ENCODE measurements at places on chromosomes 2 and 18.

DNA sequence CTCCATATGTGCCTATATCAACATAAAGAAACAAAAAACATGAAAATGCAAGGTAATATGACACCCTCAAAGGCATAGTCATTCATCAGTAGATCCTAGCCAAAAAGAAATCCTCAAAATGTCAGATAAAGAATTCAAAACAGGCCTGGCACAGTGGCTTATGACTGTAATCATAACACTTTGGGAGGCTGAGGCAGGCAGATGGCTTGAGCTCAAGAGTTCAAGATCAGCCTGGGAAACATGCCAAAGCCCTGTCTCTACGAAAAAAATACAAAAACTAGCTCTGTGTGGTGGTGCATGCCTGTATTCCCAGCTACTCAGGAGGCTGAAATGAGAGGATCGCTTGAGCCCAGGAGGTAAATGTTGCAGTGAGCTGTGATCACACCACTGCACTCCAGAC lies 284.6 kb upstream of the KLHL29 start:
- DNase-seq, result no peak

DNA sequence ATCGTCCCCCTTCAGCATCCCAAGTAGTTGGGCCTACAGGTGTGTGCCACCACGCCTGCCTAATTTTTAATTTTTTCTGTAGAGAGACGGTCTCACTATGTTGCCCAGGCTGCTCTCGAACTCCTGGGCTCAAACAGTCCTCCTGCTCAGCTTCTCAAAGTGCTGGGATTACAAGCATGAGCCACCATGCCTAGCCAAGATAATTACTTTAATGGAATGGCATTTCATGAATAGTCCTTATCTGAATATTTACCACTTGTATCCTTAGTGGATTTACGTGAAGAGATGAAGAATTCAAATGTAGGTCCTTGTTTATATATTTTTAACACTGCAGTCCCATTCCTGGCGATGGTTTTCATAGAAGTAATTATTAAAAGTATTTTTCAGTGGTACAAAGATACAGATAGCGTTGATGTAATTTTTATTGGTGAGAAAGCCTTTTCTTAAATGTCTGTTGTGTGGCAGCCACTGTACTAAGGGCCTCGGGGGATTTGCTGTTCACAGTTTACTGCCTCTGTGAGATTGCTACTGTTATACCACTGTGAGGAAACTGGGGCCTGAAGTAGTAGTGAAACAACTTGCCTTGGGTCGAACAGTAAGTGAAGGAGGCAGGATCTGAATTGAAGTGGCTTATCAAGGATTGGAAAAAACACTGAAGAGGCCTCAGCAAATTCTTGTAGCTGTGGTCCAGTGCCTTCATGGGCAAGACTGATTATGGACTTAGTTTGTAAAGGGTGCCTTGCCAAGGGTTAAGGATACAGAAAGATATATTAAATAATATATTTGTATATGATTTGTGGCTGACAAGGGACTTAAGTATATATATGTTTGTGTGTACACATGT lies 151.2 kb downstream of the PRPF40A start:
- DNase-seq, result no peak

GRCh38 chr2:134934641-134935040 lies 16.0 kb downstream of the CCNT2 start:
- no peak for DNase-seq

- DNase-seq, result no peak
Observed at GRCh38 chr18:59502274-59503175, 143.5 kb upstream of the LMAN1 start.

GRCh38 chr2:20327370-20327769 lies 23.3 kb downstream of the PUM2 start:
- no peak for DNase-seq

- DNase-seq, result no peak
Observed at GRCh38 chr2:215983581-215984351, 29.6 kb downstream of the MREG start.

- no peak for DNase-seq
Observed at GRCh38 chr18:6441200-6441599, 26.5 kb upstream of the L3MBTL4 start.

Data from GM19239 (cell line).